Kidney epithelial cell (primary cell): ENCODE measurements at places on chromosomes 7 and 10. TPM values are rescaled to one million over a fixed set of nuclear protein-coding genes. Genes with fewer than 3 reads are reported as not detected.

SLC29A3 gene
- total RNA-seq, result 3.6 TPM in 2 replicates

GRCh38 chr10:29926693-29927048 lies 132.7 kb downstream of the JCAD start:
- DNase-seq, result no peak

MYO3A gene
- total RNA-seq, result 0.34 and 2.3 TPM in 2 replicates

CAMK1D gene
- 2.3 and 3.4 TPM in 2 replicates for total RNA-seq

DKK1 gene
- total RNA-seq, result 4.7 and 6.1 TPM in 2 replicates

DNA sequence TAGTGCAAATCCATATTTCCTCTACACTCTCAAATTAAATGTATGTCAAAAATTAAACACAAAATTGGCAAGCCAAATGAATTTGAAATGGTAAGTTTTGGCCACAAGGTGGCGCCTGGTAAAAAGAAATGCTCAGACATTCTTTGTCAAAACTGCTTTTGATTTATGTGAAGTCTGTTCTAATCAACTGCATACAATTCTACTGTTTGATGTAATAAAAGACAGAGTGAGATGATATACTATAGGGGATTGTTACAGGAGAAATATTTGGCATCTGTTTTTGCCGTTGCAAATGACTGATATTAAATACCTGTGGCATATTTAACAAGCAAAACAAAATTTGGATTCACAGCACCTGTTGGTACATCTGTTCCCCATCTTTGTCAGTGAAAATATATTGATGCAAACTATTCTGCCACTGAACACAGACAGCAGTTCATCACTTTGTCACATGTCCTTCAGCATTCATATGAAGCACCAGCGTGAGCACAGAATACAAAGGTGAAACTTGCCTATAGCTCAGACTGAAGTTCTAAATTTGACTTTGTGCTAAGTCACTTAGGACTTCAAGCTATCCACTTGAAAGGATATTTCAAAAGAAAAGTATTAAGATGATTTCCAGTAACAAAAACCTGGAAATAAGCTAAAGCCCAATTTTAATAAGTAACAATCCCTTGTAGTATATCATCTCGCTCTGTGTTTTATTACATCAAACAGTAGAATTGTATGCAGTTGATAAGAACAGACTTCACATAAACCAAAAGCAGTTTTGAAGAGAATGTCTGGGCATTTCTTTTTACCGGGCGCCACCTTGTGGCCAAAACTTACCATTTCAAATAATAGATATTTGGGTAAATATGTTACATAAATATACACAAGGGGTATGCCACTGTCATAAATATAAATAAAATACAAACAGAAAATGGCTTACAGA lies 10.2 kb upstream of the CH25H start:
- no peak for DNase-seq

ANKRD1 gene
- total RNA-seq, result 146 and 171 TPM in 2 replicates

TFEC gene
- total RNA-seq, result 0.04 TPM in 1 of 2 replicates, not detected in the other

GIMAP7 gene
- total RNA-seq, result not detected in 2 replicates

RBP3 gene
- not detected in 2 replicates for total RNA-seq

- peak; percentile 5 for DNase-seq
These were observed 30.8 kb upstream of the GOT1 start for GRCh38 chr10:99461230-99461629.
